ENCODE measurements at places on chromosomes 13 and 19.

- peak; percentile 30 for DNase-seq
Measured at GRCh38 chr19:18589380-18590272, 1.0 kb downstream of the REX1BD start.

GRCh38 chr13:111270765-111271698 lies 49.4 kb upstream of the TEX29 start:
- DNase-seq = no peak

DNA sequence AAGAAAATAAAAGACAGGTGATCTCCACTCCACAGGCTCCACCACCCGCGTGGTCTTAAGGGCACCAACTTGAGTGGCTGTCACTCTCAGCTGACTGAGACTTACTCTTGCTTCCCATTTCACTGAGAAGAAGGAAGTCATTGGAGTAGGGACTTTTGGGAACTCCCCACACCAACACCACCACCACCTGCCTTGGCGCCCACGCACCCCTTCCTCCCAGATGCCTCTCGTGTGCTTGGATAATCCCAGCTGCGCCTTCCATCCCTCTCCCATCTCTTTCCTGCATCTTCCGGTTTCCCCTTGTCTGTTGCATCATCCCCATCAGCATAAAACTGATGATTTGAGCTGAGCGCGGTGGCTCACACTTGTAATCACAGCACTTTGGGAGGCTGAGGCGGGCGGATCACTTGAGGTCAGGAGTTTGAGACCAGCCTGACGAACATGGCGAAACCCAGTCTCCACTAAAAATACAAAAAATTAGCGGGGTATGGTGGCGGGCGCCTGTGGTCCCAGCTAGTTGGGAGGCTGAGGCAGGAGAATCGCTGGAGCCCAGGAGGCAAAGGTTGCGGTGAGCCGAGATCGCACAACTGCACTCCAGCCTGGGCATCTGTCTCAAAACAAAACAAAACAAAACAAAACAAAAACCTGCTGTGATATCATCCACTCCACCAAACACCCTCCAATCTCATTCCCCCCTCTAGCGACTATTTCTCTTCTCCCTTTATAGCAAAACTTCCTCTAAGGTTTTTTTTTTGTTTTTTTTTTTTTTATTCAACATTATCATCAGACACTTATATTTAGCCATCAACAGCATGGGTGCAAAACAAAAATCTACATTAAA lies 25.5 kb downstream of the AP2S1 start:
- DNase-seq = no peak

- DNase-seq = no peak
Measured at GRCh38 chr19:45382426-45382825, 12.1 kb upstream of the ERCC2 start.

DNA sequence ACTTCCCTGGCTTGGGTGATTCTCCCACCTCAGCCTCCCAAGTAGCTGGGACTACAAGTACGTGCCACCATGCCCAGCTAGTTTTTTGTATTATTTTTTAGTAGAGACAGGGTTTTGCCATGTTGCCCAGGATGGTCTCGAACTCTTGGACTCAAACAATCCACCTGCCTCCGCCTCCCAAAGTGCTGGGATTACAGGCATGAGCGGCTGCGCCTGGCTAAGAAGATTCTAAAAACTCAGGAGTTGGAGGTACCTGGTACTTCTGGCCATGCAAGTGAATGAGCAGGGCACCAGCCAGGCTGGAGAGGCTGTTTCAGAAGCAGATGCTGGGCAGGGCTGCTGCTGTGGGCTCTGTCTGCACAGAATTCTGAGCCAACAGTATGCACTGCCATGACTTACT lies 6.1 kb downstream of the MZF1 start:
- DNase-seq = no peak

DNA sequence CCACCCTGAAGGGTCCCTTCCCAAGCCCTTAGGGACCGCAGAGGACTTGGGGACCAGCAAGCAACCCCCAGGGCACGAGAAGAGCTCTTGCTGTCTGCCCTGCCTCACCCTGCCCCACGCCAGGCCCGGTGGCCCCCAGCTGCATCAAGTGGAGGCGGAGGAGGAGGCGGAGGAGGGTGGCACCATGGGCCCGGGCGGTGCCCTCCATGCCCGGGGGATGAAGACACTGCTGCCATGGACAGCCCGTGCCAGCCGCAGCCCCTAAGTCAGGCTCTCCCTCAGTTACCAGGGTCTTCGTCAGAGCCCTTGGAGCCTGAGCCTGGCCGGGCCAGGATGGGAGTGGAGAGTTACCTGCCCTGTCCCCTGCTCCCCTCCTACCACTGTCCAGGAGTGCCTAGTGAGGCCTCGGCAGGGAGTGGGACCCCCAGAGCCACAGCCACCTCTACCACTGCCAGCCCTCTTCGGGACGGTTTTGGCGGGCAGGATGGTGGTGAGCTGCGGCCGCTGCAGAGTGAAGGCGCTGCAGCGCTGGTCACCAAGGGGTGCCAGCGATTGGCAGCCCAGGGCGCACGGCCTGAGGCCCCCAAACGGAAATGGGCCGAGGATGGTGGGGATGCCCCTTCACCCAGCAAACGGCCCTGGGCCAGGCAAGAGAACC lies 1.5 kb downstream of the EGLN2 start:
- no peak for DNase-seq

DNA sequence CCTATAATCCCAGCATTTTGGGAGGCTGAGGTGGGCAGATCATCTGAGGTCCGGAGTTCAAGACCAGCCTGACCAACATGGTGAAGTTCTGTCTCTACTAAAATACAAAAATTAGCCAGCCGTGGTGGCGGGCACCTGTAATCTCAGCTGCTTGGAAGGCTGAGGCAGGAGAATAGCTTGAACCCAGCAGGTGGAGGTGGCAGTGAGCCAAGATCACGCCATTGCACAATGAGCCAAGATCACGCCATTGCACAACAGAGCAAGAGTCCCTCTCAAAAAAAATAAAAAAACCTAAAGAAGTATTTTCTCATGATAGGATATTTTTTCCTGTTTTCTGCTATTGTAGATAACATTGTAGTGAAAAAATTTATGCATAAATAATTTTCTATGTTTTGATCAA lies 13.3 kb downstream of the IFT88 start:
- no peak for DNase-seq

DNA sequence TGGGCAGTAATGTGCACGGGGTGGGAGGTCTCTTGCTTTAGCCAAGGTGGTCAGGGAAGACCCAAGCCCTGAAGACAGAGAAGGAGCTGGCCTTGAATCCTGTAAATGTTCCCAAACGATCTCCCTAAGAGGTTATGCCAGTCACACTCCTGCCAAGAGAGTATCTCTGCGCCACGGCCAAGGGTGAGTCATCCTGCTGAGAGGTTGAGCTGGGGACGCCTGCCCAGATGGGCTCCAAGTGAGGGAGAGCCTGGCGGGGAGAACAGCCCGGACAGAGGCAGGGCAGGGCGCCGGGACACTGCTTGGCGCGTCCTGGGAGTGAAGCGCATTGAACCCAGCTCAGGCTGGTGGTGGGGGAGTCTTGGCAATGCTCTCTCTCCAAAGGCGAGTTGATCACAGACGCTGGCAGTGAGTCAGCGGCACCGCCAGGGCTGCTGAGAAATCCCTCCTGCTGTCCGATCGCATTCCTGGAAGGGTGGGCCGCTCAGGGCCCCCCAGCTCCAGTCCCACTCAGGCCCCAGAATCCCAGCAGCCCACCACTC lies 16.4 kb downstream of the SULT2B1 start:
- DNase-seq = no peak

DNA sequence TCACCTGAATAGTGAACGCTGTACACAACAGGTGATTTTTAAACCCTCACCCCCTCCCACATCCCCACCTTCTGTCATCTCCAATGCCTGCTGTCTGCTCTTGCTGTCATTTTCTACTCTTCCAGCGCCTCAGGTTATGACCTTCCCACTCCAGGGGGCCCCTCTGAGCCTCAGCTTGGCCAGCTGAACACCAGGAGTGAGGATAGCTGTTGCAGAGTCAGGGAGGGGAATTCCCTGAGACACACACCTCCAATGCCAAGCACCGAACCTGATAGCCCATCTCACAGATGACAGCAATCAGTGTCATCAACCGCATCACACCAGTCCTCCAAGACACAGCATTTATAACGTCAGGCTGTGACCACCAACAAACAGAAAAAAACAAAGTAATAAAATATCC lies 193.5 kb downstream of the ZNF536 start:
- no peak for DNase-seq

GRCh38 chr13:51541037-51541436 lies 43.2 kb upstream of the WDFY2 start:
- no peak for DNase-seq

GRCh38 chr19:14460935-14461334 lies 14.2 kb downstream of the PTGER1 start:
- DNase-seq = no peak

Measured in LNCaP clone FGC (cell line).